Stimulated activated CD4-positive, alpha-beta T cell treated with anti-CD3 and anti-CD28 coated beads, Interleukin-15, amount 100 ng/mL, for 1 hour (primary cell): ENCODE measurements at places on chromosomes 4 and X.

DNA sequence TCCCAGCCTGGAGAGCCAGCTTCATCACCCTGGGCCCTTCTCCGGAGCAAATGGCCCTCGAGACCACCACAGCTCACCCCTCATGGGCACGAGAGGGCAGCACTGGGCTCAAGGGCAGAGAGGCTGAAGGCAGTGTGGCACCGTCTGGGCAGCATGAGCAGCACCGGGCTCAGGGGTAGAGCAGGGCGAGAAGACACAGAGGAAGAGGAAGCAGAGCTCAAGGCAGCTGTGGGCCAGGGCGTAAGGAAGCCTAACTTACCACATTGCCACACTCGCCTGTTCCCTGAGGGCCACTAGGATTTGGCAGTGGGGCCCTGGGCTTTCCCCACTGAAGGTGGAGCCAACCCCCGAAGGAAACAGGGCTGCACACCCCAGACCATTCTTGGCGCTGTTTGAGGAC is 15.5 kb downstream of the ZNF185 start:
- no peak for DNase-seq

DNA sequence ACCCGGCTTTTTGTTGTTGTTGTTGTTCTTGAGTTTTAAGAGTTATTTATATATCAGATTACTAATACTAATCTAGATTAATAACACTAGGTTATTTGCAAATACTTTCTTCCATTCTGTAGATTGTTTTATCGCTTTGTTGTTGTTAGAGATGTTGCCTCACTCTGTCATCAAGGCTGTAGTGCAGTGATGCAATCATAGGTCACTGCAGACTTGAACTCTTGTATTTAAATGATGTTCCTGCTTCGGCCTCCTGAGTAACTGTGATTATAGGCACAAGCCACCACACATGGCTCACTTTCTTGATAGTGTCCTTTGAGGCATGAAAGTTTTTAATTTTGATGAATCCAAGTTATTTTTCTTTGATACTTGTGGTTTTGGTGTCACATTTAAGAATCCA is 129.0 kb downstream of the VSIG4 start:
- no peak for DNase-seq

DNA sequence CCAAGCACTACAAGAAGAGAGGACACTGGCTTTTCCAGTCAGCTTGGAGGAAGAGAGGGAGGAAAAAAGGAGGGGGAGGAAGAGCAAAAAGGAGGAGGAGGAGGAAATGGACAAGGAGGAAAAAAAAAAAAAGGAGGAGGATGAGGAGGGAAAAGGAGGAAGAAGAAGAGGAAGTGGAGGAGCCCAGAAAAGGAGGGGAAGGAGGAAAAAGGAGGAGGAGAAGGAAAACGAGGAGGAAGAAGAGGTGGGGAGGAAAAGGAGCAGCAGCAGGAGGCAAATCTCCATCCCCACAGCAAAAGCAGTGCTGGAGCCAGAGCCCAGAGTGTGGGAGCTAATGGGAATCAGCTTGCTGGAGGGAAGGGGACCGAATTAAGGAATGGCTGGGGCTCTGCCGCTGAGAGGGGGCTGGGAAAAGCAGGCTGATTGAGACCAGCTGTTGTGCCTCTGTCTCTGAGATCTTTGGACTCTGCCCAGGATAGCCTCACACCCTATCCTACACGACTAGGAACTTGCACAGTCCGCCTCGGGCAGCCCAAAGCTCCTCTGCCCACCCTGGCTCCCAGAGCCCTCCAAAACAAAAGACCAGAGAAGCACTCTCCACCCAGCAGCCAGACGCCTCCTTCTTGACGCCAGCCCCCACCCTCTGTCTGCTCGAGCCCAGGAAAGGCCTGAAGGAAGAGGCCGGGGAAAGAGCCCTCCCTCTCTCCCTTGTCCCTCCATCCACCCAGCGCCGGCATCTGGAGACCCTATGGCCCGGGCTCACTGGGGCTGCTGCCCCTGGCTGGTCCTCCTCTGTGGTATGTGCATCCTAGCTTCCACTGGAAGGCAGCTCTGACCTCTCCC is at the start of gene XPNPEP2:
TSS of gene XPNPEP2 (plus strand) at position 514 of the 843 bp plus-strand sequence. CDS start at position 749, 235 bp downstream.
- DNase-seq, result no peak

DNA sequence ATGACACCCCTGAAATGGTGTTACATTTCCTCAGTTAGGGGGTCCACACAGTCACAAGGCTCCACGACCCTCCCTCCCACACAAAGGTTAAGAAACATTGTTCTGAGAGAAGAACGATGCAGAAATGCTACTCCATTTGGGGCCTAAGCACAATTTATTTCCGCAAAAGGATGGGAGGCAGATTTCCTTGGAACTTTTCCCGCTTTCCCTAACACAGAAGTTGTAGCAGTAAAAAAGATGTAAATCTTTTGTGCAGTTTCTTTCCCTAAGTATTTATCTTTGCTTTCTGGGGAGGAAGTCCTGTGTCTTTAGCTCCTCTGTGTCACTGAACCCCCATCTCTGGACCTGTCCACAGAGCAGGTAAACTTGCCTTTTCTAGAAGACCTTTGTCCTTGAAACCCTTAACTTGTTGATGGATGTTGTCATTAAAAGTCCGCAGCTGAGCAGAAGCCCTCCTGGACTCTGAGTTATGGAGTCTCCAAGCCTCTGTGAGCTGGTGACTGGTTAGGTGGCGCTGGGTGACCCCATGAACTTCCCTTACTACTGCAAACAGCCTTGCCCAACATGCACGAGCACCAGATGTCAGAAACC is 67.2 kb upstream of the SHISA3 start:
- no peak for DNase-seq

DNA sequence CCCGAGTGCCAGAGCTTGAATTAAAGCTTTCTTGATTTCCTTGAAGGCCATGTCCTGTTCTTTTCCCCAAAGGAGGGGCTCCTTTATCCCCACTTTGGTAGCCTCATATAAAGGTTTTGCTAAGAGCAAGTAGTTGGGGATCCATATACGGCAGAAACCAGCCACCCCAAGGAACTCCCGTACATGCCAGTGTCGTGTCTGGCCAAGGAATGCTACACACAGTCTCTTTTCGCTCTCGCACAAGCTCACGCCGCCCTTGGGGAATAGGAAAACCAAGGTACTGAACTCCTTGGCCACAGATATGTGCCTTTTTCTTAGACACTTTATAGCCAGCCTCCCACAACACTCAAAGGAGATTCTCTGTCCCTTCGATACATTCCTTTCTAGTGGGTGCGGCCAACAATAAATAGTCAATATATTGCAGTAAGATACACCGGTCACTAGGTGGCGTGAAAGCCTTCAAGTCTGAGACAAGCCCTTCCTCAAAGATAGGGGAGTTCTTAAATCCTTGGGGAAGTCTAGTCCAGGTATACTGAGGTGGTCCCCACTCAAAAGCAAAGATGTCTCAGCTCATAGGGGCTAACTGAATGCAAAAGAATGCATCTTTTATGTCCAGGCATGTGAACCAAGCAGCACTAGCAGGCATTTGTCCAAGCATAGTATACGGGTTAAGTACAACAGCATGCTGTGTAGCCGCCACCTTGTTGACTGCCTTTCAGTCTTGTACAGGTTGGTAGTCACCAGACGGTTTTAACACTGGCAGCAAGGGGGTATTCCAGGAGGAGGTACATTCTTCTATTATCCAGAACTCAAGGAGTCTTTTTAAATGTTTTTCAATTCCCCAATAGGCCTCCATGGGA is 57.8 kb upstream of the XAGE1B start:
- DNase-seq, result no peak

DNA sequence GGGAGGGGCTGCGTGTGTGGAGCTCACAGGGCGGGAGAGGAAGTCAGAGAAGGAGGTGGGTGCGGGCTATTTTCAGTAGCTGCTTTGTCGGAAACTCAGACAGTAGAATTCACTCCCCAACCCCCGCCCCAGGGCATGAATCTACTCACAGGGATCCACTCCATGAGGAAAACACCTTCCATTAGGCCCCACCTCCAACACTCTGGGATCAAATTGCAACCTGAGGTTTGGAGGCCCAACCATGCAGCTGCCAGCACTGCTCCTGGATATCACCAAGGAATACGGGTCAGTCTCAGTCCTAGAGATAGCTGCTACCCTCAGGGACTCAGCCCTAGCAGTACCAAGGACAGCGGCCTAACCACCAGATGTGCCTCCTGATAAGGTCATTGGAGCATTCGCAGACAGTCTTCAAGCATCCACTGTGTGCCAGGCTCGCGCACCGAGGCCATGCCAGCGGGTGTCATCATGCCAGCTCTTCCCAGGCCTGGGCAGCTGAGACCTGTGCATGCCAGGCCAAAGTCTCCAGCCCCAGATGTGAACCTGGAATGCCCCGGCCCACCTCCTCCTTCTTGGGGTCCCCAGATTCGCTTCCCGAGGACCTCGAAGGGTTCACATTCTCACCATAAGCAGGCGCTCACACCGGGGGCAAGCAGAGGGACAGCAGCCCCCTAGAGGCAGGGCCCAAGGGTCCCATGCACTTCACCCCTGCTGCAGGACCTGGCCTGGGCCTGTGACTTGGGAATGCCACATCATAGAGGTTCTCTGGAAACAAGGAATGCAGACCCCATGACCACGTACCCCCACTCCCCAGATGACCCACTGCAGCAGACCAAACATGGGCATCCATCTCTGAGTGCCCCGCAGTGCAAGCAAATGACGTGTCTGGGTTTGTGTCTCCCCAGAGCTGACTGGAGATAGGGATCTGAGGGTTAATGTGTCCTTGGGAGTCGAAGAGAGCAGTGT is 102.3 kb downstream of the ADRA2C start:
- no peak for DNase-seq

- DNase-seq, result no peak
Observed at GRCh38 chr4:87196927-87197326, 23.5 kb downstream of the KLHL8 start.

DNA sequence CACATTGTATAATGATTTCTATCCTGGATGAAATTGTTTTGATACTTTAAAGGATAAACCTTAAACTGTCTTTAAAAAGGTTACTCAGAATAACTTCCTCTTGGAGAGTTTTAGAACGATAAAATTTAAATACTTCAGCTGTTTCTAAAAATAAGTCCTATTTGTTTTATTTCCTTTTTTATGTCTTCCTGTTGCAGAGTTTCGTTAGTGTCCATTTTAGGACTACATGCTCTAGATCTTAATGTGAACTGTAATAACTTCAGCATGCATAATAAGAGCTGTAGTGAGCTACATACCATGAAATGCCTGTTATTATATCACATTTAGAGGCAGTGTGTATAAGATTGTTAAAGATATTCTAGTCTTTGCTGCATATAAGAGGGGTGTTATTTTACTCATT is 14.6 kb downstream of the ATP10D start:
- no peak for DNase-seq

GRCh38 chr4:125432078-125432477 is 117.3 kb downstream of the FAT4 start:
- DNase-seq, result no peak

DNA sequence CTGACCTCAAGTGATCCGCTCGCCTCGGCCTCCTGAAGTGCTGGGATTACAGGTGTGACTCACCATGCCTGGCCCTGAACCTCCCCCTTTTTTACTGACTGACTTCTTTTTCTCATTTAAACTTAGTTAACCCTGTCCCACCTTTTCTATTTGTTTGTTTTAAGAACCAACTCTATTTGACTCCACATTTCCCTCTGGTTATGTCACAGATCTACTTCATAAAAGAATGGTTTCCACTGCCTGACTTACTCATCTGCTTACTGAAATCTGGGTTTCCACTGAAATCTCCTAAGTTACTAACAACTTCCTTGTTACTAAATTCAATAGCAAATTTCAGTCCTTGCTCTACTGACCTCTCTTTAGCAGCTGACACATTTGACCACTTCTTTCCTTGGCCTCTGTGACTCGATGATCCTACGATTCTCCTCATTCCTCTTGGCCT is 28.0 kb upstream of the NSUN7 start:
- no peak for DNase-seq

DNA sequence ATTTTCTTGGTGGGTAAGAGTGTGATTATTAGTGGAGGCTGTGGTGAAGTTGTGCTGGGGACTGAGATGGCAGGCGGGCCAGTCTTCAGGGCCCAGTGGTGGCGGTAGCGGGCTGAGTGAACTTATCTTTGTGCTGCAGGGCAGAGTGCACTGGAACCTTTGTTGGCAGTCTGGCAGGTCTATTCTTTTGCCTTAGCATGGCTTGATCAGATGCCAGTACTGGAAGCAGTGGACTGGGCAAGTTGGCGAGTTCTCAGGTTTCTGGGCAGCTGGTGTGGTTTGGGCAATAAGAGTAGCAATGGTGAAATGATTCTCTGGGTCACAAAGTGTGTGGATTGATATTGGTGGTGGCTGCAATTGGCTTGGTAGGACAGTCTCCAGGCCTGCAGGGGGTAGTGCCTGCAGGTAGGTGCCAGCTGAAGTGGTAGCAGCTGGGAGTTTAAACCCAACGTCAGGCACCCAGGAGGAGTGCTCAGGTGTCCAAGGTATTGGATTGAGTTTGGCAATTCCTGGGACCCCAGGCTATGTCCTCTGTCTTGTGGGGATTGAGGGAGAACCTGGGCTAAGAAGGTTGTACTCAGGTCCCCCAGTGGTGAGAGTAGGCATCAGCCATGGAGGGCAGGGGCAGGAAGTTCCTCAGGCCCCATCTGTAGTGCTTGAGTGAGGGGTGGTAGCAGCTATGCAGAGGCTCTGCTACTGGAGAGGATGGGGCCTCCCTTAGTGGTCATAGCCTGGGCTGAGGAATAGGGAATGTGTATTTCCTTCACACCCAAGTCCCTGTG is 34.9 kb upstream of the SLC25A14 start:
- DNase-seq, result no peak

DNA sequence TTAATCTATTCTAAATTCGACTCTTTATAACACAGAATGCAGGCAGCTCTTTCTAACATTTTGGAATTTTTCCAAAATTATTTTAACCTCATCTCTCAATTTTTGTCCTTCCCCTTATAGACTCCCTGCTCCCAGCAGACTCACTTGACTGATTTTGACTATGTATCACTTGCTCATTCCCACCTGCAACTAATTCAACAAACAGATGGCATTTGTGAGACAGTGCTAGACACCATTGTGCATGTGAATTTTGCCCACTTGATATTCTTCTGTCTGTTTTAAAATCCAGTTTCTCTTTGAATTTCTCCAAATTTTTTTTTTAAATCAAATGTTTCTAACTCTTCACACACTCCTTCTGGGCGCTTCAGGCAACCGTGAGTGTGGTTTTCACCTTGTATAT is 1534.0 kb downstream of the PCDH7 start:
- no peak for DNase-seq

- no peak for DNase-seq
Observed at GRCh38 chrX:19579485-19579884, 64.2 kb upstream of the MAP3K15 start.

GRCh38 chr4:11881947-11882346 is 453.3 kb upstream of the HS3ST1 start:
- no peak for DNase-seq

DNA sequence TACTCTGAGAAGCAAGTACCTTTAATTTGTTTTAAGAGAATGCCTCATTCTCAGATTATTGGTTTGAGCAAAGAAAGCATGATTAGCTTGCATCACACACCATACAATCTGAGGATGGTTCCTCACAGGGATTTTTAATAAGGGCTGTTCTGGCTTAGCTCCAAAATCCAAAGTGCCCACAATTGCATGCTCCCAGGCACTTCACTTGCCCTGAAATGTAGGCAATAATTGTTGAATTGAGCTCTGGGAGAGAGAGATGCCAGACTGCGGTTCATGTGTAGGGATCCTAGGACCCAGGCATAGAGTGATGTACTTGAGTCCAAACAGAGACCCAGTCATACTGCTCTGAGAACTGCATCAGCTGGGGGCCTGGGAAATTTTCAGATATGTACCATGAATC is 358.4 kb upstream of the CXorf51B start:
- no peak for DNase-seq
